Stimulated activated CD4-positive, alpha-beta T cell treated with anti-CD3 and anti-CD28 coated beads, Interleukin-12 subunit alpha, Interleukin-12 subunit beta, amount 100 ng/mL, for 48 hours (primary cell): ENCODE measurements at places on chromosomes 6 and 20.

GRCh38 chr6:18265787-18266522 is 1.6 kb upstream of the DEK start:
- DNase-seq: no peak

GRCh38 chr6:111222341-111222740 is 135.0 kb downstream of the SLC16A10 start:
- DNase-seq: no peak

DNA sequence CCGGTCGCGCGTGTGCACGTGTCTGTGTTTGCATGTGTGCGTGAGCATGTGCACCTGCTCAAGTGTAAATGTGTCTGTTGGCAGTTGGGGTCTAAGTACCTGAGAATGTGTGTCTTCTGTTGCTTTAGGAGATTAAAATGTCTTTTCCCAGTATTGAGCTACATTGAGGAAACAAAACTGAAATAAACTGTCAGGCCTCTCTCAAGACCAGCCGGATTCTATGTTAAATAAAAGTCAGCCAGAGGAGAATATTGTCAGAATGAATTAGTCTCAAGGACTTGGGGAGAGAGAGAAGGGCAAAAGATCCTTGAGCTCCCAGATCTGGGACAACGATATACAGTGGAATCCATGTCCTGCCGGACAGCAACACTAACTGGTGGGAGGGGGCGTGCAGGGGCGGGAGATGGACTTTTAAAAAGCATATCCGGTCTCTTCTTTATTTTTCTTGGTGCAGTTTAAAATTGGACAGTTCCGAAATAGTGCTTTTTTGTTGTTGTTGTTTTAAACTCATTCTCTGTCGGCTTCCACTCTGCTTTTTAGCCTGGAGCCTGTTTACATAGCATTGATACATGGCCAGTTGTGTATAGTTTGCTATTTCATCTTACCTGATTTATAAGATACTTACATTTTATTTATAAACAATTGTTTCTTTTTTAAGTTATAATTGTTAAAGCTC is 3.3 kb upstream of the TBX18 start:
- no peak for DNase-seq

DNA sequence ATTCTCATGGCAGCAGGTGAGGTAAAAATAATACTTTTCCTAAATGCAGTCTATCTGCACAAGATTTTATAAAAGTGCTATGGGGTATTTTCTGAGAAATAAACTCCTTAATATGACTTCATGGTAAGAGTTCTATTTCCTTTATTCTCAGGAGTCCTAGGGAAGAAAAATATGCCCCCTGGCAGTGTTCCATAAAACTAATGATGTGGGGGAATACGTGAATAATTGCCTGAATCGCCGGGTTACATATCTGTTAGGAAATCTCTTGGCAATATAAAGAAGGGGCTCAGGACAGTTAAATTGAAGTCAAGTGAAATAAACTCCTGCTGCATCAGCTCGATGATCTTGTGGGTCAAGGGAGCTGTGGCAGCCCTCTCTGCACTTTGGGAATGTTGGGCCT is 229.7 kb downstream of the MAFB start:
- DNase-seq: no peak

- DNase-seq: no peak
Measured at GRCh38 chr20:17969884-17970409, 1.1 kb downstream of the MGME1 start.
